ENCODE measurements at places on chromosomes 3 and 15.

GRCh38 chr3:29922992-29923746, 642.3 kb downstream of the RBMS3 start:
- no peak for DNase-seq

DNA sequence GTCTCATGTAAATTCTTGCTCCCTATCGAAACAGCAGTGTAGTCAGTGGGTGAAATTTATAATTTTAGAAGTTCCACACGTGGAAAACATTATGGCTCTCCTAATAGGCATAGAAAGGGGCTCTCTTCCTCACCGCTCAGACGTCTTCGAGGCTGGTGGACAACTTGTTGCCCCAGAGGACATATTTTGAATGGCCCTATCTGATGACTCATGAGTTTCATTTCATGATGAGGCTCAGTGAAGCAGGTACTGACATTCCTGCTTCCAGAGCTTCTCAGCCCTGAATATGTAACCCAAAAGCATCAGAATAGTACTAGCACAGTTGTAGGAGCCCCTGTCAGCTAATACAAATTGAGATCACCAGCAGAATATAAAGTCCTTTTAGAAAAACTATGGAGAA, 117.9 kb downstream of the HERC1 start:
- no peak for DNase-seq

- no peak for DNase-seq
These were observed 17.6 kb upstream of the SEMA5B start for GRCh38 chr3:123044981-123045763.

DNA sequence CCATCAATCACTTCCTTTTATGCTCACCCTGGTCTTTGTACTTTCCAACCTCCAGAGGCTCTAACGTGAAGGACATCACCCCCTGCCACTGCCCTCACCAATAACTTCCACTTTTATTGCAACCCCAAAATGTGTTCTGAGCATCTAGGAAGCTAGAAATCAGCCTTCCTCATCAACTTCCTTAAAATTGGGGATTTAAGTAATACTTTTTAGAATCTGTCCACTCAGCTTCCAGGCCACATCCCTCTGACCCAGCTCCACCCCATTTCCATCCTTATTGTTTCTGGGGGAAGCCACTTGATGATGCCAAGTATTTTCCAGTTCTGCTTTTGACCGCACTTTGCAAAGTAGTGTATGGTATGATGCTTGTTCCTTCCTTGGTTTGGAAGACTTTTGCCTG, 73.5 kb upstream of the XCR1 start:
- DNase-seq, result no peak

- DNase-seq, result peak; percentile 80
These were observed 190.6 kb downstream of the SHQ1 start for GRCh38 chr3:72657666-72658065.

DNA sequence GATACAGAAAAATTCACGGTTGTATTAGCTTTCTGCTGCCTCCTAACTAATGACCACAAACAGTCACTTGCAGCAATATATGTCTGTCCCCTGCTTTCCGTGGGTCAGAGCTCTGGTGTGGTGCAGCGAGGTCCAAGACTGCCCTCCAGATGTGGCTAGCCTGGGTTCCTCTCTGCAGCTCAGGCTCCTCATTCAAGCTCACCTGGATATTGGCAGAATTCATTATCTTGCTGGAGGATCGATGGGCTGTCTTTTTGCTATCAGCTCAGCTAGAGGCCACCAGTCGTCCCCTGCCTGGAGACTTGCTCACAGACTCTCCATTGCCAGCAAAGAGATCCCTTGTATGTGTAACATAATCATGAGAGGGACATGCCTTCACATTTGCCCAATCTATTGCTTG, 12.8 kb upstream of the PLXNA1 start:
- DNase-seq, result no peak

GRCh38 chr3:56911363-56911762, 109.6 kb upstream of the ARHGEF3 start:
- DNase-seq, result no peak

- no peak for DNase-seq
These were observed 3.6 kb downstream of the ONECUT1 start for GRCh38 chr15:52786436-52787122.

GRCh38 chr3:82048711-82049110, 287.3 kb upstream of the GBE1 start:
- no peak for DNase-seq

DNA sequence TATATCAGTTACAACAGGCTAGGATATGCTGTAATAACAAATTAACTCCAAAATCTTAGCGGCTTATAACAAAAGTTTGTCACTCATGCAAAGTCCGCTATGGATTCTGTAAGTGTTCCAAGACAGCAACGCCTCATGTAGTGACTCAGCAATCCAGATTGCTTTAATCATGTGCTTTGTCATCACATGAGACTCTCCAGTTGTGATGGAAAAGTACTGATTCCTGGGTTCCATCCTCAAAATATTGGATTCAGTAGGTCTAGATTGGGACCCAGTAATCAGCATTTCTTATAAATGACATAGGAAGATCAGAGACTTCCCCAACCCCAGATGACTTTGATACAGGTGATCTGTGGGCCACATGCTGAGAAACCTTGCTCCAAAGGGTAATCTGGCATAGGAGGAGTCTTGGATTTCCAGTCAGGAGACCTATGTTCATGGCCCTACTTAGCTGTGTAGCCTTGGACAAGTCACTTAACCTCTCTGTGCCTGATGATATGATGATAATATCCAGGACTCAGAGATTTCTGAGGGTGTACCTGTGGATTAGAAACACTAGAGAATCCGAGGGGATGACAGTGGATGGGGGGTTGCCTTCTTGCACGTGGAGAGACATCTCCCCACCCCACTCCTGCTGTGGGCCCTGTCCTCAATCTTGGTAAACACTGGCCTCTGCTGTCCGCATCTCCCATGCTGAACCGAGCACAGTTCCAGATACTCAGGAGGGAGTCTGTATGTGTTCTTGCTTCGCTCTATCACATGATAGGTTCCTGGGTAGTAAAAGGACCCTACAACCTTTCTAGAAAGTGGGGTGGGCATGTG, 65.5 kb downstream of the CORO2B start:
- no peak for DNase-seq

GRCh38 chr3:39978308-39978707, 168.9 kb downstream of the MYRIP start:
- DNase-seq, result no peak

DNA sequence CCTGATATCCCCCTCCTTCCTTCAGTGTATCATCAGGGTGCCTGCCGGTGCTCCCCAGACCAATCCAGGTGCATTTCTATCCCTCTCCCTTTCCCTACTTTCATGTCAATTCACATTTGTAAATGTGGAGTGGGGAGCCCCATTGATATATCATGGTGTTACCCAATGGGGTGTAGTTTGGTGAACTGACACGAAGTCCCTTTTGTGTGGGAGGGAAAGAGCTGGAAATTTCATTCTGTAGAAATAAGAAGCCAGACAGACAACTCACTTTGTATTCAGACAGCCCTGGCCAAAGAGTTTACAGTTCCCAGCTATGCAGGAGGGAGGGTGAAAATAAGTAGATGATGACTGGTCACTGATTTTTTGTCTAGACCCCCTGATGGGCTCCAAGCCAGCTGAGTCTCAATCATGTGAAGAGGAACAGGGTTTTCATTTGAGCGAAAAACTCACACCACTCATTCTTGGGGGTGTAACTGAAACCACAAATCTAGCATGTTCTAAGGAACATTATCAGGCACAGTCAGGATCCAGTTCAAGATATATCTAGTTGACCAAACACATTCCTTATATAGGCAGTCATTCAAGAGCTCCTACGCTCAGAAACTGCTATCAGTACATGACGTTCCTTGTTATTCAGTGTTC, 58.9 kb downstream of the LMCD1 start:
- DNase-seq, result no peak

DNA sequence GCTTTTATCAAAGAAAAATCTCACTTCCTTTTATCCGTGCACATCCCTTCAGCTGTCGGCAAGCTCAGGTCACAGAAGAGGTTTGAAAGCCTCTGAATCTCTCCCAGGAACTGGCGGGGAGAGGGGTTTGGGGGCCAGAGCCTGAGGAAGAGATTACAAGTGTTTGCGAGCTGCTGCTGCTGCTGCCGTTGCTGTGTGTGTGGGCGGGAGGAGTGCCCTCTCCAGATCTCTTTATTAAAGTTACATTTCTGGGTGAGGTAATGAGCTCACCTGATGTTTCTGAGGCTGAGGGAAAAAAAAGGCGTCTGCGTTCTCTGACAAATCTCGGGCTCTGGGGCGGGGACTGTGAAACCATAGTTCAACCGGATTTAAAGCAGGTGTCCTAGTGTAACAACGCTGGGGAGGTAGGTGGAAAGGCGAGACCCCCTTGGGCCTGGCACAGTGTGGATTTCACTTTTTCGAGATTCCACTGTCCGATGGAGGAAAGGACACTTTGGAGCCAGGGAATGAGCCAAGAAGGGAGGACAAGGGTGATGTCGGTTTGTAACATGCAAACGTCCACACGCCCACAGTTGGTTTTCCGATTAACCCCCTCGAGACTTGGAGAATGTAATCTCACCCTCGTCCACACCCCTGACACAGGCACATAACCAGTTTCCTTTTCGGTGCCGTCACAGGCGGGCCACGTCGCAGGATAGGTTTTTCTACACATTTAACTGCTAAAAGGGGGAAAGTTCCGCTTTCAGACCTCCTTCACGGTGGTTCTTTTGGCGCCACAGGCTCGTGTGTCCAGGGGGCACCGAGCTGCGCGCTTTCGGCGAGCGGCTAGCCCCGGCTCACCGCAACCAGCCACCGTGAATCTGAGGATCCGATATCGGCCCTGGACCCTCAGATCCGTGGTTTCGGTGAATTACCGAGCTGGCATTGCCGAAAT, 2.1 kb downstream of the ALCAM start:
- peak; percentile 67 for DNase-seq

DNA sequence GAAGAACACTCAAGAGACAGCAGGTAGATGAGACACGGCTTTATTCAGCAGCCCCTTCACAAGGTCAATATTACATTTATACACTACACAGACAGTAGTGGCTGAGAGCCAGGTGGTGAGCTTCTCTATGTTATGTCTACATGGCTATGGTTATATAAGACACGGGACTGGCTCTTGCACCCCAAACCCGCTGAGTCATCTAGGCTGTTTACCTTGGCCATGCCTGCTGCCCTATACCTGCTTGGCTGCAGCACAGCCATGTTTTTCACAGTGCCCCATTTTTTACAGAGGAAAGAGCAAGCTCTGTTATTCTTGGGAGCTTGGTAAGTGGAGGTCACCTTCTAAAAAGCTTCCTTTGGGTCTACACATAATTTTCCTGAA, 231.6 kb downstream of the IGSF11 start:
- DNase-seq, result no peak

GRCh38 chr3:113271189-113271588, 59.8 kb downstream of the BOC start:
- no peak for DNase-seq

- no peak for DNase-seq
These were observed 9.2 kb downstream of the ARF4 start for GRCh38 chr3:57587905-57588304.

DNA sequence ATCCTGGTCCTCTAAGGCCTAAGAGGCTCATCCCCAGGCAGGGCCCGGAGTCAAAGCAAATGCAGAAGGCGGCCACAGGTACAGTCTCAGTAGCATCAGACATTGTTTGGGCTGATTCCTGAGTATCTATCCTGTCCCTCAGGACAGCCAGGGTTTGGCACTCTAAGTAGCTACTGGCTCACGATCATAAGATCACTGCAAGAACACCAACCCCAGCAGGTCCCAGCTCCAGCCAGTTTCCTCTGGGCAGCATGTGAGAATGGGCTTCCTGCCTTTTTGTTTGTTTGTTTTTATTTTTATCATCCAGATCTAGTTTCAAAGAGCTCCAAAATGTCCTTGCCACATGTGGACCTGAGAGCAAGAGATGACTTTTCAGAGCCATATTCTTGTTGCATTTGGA, 32.7 kb downstream of the LRRFIP2 start:
- no peak for DNase-seq

DNA sequence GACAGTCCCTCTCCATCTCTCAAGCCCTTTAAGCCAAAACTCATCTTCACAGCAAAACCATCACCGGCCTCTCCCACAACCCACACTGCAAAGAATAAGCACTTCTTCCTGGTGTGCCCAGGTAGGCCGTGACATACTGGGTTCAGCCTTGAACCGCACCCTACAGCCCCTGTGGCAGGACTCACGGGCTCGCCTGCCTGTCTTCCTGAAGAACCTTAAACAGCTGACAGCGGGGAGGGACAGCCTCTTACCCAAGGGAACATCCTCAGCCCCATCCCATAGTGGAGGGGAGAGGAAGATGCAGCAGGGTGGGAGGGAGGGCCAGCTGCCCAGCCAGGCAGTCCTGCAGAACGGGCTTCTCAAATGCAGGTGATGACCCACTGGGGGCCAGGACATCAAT, 40.2 kb downstream of the TBC1D2B start:
- no peak for DNase-seq

DNA sequence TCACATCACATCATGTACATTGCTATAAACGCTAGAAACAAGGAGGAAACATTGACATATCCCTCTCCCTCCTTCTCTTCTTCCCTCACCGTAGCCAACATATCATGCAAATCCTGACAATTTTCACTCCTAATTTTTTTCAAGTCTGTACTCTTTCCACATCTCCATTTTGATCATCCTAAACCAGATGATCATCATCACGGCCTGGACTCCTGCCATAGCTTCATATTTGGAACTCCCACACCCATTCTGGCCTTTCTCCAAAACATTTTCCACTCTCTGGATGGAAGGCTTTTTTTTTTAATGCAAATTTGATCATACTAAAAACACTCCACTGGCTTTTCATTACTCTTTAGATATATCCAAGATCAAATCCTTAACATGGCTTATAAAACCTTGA, 248.0 kb upstream of the CNTN3 start:
- DNase-seq, result no peak

DNA sequence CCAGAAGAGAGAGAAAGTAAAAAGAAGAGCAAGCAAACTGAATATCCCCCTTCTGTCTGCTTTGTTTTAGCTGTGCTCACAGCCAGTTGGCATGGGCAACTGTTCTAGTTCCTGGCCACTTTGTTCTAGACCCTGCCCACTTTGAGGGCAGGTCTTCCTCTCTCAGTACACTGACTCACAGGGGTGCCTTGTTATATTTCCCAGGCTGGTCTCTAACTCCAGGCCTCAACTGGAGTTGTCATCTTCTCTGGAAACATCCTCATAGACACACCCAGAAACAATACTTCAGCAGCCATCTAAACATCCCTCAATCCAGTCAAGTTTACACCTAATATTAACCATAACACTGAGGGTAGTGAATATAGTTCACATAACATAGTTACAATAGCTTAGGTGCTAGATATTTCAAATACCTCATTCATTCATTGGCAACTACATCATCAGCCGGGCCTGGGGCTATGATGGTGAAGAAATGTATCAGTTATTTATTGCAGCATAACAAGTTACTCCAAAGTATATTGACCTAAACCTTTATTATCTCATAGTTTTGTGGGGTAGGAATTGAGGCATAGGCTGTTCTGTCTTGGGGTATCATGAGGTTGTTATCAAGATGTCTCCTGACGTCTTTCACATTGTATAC, 106.0 kb downstream of the UBE2E2 start:
- no peak for DNase-seq

- DNase-seq, result no peak
These were observed 12.8 kb upstream of the PPARG start for GRCh38 chr3:12275974-12276650.

Measured in DND-41 (cell line).